ENCODE measurements at places on chromosomes 12 and 14.

DNA sequence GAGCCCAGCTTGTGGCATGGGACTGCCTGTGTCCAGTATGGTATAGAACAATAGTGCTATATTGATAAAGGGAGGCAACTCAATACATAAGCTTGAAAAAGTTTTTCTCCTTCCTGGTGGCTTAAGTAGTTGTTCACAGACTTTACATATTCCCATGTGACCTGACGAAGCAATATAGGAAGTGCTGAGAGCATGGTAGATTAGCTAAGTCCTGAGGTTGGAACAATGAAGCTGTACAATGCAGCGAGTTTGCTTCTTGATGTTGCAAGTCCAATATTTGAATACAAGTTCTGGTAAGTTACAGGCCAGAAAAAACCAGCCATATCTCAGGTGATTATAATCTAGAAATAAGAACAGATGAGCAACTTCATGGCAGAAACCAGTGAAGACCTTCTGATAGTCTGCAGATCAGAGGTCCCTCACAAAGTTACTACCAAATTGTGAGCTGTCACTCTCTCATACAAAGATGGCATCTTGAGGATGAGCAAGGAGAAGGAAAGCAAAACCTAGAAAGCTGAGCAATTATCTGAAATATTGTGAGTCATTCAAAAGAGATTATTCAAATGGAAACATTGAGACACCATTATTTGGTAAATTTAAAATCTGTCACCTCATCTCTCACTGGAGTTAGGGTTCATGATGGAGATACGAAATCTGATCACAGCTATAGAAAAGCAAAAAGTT is 72.9 kb upstream of the BTG1 start:
- DNase-seq = no peak

DNA sequence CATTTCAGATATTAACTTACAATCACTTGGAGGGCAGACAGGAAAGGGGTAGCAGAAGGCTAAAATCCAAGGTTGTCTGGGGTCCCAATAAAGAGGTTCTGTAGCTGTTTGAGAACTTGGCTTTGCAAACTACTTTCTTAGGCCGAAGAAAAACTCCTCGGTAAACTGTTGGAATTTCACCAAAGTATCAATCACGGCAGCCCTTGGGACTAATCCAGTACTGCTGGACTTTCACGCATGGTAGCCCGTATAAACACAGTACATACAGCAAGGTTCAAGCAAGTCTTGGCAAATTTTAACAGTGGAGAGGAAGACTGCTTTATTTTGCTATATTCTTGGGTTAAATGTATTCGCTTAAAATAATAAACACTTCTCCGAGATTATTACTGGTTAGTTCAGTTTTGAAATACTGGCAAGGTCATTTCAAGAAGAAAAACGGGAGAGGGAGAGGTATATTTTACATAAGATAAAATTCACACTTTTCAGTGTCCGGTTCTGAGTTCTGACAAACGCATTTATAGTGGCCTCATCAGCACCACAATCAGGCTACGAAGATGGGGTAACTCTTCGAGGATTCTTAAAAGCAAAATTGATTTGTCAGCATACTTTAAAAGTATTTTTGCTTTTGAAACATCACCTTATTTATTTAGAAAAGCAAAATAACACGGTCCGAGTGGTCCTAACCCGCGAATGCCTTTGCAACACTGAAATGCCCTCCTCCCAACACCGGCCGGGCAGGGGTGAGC is 1.3 kb downstream of the SETD3 start:
- DNase-seq = no peak

GRCh38 chr12:2677142-2677880 is 117.5 kb upstream of the FKBP4 start:
- DNase-seq = no peak

GRCh38 chr14:103104654-103105452 is 10.3 kb downstream of the EXOC3L4 start:
- DNase-seq = no peak

DNA sequence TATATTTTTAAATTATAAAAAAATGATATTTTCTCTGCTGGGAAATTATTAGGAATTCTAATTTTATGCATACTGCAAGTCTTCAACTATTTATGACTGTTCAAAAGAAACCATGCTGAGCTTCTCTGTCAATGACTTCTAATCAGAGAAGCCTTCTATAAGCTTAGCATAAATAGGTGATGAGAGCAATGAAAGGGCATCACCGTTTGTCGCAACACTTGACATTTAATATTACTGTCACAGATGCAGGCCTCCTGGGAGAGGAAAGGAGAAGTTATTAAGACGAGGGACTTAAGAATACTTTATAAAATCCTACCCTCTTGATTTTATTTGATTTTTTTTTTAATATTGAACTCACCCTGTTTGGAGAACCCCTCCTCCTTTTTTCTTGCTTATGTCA is 69.8 kb downstream of the CAPZA3 start:
- DNase-seq = no peak

All from AG04450 (cell line).